ENCODE measurements at places on chromosomes 6 and 20.

DNA sequence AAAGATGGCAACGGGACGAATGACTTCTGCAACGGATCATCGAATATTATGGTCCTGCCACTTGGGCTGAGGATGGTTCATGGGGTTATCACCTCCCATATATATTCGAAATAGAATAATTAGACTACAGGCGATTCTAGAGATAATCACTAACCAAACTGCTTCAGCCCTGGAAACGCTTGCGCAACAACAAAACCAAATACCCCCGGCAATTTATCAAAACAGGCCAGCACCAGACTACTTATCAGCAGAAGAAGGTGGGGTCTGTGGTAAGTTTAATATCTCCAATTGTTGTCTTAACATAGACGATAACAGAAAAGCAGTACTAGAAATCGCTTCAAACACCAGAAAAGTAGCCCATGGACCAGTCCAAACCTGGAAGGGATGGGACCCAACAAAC, 31.0 kb upstream of the ULBP3 start:
- DNase-seq = no peak

DNA sequence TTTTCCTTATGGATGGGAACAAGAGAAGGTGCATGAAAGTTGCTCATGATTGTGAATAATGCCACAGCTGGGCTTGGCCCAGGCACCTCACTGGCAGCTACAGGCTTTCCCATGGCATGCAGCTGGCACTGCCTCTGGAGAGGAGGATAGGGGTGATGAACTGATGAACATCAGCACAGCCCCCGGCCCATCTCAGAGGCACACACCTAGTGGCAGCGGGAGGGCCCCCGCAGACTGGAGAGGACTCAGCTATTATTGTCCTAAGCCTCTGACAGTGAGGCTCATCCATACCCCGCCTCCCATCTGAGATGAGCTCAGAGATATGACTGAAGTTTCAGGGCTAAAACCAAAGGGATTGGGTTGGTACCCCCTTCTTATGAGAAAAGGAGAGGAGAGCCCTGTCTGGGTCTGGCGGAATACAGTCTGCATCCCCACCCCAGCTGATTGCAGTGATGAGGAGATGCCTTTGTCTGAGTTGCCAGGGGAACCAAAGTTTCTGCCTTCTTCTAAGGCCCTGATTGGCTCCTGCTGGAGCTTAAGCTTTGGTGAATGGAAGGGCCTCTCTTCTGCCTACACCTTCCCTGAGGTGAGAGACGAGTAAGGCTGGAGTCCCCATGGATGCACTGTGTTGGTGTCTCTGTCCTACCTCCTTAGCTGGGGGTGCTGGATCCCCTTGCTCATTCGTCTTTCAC, 27.6 kb upstream of the EPB41L1 start:
- no peak for DNase-seq

DNA sequence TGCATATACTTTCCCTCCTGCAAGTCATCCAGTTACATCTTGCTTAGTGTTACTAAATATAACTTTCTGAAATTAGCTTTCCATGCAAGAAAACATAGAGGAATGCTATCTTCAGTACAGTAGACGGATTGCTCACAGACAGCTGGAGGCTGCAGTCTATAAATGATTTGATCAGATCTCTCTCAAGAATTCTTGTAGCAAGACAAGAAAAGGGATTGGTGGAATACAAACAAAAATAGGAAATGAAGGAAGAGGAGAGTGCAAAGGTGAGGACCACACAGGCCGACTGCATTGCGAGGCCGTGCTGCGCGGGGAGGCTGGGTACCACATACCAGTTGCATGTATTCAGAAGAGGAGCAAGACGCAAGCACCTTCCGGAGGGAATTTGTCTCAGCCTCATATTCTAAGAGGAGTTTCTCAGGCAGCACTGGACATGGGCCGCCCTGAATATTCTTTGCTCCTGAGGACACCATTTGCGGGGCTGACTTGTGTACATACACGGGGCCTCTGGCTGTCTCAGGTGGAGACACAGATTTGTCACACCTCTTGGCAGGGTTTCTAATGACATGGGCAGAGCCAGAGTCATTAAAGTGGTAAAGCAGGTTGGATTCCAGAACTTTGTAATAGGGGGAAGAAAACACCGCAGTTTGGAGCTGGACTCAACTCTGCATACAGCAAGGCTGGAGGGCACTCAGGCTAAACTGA, 22.7 kb upstream of the KIF25 start:
- DNase-seq = no peak

DNA sequence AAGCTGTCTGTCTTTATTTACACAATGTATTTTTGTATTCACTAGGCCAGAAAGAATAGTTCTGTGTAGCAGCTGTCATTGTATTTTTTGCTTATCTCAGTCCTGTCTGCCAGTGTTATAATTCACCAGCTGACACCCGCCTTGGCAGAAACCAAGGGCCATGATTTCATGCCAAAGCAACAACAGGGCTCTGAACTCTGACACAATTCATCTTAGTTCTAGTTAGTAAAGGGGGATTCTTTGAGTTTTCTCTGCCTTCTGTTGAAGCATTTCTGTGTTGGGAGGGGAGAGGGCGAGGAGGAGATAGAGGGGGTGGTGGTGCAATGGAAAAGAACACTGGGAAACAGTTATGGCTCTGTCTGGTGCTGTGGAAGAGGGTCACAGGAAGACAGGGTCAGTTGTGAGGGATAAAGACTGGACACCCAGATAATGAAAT, 684.6 kb upstream of the MARCKS start:
- no peak for DNase-seq

GRCh38 chr6:140537834-140538705, 1163.6 kb upstream of the CITED2 start:
- no peak for DNase-seq

GRCh38 chr6:78199044-78199443, 546.2 kb downstream of the MEI4 start:
- DNase-seq = no peak

DNA sequence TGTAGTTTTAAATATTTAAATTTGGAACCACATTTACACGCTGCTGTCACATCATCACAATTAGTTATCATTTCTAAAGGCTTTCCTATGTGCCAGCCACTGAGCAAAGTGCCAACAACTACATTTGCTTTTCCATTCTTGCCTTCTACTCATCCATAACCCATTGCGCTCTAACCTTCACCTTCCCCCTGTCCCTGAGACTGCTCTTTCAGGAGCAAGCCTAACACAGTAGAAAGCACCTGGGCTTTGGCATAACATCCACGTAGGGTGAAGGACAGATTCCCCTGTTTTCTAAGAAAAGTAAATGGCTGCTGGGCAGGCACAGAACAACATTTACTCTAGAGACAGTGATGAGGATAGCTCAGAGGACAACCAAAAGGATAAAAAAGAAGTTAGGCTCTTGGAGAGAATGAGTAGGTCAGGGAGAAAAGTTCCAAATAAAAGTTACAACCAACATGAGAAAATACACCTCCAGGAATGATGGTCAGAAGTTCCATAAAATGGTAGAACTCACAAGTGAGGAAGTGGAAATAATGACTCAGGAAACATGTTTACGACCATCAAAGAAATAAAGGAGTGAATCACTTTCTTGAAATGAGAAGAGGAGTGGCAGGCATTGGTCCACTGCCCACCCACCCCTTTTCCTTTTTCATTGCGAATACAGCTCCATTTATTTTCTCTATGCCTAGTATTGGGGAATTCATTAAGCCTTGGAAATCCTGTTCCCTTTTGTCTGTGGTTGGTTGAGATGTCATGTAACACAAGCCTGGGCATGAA, 77.2 kb downstream of the PFDN4 start:
- DNase-seq = no peak

- DNase-seq = no peak
Observed at GRCh38 chr20:2114990-2115681, 13.5 kb downstream of the STK35 start.

GRCh38 chr6:166715065-166715464, 88.0 kb upstream of the RPS6KA2 start:
- DNase-seq = no peak

DNA sequence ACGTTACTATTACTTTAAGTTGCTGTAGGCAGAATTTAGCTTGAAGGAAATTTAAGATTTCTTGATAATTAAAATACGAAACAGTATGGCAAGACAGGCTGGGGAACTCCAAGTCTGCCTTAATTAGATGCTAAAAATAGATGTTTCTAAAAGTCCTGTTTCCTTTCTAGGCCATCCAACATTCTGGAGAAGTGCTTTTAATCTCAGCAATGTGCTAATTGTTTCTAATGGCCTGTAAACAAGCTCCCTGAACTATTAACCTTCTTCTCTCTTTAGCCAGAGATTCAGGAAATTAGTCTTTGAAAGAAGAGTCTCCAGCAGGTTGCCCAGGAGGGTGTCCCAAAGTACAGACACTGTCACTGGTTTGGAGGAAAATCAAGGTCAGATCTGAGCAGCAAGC, 677.3 kb upstream of the AGPAT4 start:
- no peak for DNase-seq

DNA sequence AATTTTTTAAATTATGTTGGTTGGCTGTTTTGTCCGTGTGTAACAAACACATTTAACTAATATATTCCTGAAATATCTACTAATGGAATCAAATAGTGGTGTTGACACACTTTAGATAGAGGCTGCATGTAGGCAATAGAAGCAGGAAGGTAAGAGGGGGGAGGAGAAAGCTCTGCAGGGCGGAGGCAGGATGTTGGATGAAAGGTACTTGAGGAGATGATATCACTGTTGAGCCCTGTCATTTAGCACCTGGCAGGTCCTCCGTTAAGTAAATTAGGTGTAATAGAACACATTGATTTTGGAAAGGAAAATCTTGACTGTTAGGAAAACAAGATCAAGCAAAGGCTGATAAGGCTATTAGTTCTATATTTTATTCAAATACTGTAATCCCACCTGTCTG, 618.7 kb downstream of the PKHD1 start:
- no peak for DNase-seq

GRCh38 chr6:50112981-50113857, 63.5 kb upstream of the DEFB112 start:
- DNase-seq = no peak

DNA sequence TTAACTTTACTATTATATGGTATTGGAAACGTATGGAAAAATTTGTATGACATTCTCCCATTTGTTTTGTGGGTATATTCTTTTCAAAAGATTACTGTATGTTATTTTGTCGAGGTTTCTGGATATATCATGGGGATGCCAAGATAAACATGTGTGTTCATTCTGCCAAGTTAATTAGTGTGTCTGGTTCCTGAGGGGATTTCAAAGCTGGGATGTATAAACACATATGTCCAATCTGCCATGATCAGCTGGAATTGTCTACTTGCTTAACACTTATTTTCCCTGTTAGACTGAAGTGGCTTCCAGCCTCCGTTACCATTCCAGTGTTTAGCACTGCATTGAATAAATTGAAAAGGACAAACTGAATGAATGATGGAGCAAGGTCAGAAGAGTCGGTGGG, 86.2 kb downstream of the DNAH8 start:
- DNase-seq = no peak

DNA sequence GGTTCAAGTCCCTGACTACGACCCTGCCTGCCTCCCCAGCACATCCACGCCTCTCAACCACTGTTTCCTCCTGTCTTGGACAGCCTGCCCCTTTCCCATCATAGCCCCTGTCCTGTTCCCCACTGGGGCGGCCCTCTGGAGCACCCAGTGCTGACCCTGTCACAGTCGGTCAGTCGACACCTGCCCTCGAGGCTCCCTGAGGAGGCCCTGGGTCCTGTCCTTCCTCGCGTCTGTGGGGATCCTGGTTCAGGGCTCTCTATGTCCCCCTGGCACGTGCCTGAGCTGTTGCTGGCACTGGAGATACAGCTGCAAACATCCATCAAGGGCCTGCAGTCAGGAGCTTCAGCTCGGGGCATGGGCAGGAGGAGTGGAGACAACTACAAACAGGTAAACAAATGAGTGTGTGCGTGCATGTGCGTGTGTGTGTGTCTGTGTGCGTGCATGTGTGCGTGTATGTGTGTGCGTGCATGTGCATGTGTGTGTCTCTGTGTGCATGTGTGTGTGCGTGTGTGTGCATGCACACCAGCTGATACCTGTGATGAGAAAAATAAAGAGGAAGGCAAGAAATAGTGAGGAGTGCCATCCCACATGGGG, 132.8 kb downstream of the PHACTR3 start:
- no peak for DNase-seq

GRCh38 chr6:17972978-17973622, 14.3 kb downstream of the KIF13A start:
- DNase-seq = no peak

DNA sequence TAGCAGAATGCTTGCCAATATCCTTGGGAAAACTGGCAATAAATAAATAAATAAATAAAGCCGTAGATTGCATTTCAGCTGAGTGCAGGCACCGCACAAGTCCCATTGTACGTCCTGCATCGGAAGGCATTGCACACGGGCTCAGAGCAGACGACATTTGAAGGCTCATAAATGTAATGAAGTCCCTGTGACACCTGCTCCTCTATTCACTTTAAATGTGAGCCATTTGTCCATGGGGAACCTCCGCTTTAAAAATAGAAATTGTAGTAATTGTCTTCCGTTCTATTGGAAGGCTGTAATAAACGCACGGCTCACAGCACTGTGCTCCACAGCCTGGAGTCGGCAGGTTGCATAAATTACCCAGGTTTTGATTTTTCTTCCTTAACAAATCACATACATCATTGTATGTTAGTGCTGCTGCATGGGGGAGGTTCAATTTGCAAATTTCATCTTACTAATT, 32.6 kb downstream of the MYT1 start:
- DNase-seq = no peak

GRCh38 chr20:43988867-43989266, 74.2 kb downstream of the TOX2 start:
- no peak for DNase-seq

GRCh38 chr20:35093267-35093884, 769 bp upstream of the TRPC4AP start:
- DNase-seq = peak; percentile 11

GRCh38 chr6:63307581-63308246, 12.1 kb downstream of the LGSN start:
- DNase-seq = no peak

DNA sequence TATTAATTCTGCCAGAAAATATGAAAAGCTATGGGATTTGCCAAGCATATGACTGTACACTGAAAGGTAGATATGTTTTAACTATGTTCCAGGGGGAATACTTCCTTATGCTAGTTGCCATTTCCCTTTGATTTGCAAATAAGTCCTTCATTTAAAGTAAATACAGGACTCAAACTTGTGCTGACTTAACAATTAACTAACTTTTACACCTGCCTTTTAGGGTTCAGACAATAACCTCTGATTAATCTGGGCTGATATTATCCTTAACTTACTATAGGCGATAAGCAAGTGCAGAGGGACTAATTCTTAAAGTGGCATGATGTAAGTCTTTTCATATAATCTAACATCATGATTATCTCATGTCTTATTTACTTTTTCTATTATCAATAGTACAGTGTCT, 143.1 kb downstream of the AHI1 start:
- DNase-seq = no peak

DNA sequence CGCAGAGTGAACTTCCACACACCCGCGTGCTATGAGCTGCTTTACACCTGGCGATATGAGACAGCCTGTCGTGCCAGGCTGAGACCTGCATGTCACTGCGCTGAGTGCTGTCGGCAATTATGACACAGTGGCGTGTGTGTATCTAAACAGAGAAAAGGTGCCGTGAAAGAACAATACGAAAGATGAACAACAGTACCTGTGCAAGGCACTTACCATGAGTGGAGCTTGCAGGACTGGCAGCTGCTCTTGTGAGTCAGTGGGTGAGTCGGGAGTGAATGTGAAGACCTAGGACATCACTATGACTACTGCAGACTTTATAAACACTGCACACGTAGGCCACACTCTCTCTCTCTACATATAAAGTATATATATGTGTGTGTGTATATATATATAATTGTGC, 68.5 kb upstream of the DUSP22 start:
- no peak for DNase-seq

- no peak for DNase-seq
Observed at GRCh38 chr6:10977231-10977968, 66.7 kb downstream of the ELOVL2 start.

GRCh38 chr20:29427201-29428060, 1830.0 kb upstream of the DEFB115 start:
- DNase-seq = no peak
